ENCODE measurements at places on chromosomes 12 and 14.

DNA sequence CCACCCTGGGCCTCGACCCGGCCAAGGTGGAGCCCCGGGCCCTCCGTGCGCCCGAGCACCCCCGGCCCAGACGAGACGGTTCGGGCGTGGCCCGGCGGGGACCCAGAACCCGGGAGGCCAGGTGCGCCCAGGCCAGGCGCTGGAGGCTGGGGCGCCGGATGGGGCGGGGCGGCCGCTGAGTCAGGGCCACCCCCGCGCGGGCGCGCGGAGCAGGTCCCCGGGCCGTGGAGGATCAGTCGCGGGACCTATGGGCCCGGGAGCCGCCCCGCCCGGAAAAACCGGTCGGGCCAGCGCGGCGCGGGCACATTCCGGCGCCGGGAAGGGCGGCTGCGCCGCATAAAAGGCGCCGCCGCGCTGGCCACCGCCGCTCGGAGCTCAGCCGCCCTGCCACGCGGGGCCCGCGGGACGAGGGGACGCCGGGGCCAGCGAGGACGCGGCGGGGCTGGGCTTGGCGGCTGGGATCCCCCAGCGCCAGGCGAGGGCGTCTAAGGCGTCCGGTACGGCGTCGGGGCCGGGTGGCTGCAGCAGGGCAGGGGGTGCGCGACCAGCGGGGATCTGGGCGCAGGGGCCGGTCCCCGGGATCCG lies 21.5 kb upstream of the KIF26A start:
- DNase-seq = no peak

DNA sequence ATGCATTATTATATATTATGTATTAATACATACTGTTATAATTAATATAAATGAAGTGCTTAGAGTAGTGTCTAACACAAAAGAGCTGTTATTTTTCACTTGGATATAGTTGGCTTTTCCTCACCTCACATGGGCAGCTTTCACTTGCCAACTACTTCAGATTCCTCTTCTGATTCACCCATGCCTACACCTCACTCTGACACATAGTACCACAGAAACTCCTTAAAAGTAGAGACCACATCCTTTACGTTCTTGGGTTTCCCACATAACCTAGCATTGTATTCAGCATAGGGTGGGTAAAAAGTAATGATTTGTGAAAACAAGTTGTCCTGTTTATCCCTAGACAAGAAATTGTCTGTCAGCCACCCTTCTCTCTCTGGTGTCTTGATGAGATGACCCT lies 61.0 kb downstream of the DIO2 start:
- no peak for DNase-seq

- no peak for DNase-seq
Observed at GRCh38 chr14:32372154-32372553, 43.1 kb downstream of the AKAP6 start.

GRCh38 chr12:111174961-111175345 lies 193.9 kb downstream of the PHETA1 start:
- no peak for DNase-seq

GRCh38 chr14:68576031-68576430 lies 216.8 kb downstream of the ZFP36L1 start:
- DNase-seq = no peak

All from NCI-H1092 treated with DMSO at 0.1 percent for 48 hours (cell line).